ENCODE measurements at places on chromosomes 11 and 22. TPM values are rescaled to one million over a fixed set of nuclear protein-coding genes. Genes with fewer than 3 reads are reported as not detected.
A peak's percentile ranks its signal among the peaks of the same experiment; 100 is the strongest.

- DNase-seq = no peak
Observed at GRCh38 chr11:44988981-44989635, 38.4 kb upstream of the TP53I11 start.

The SMIM38 gene
- total RNA-seq = 0.11 TPM

The ACTN3 gene
- not detected for total RNA-seq

GRCh38 chr22:25485626-25486545, 78.6 kb upstream of the GRK3 start:
- DNase-seq = no peak

The NLRP14 gene
- not detected for total RNA-seq

DNA sequence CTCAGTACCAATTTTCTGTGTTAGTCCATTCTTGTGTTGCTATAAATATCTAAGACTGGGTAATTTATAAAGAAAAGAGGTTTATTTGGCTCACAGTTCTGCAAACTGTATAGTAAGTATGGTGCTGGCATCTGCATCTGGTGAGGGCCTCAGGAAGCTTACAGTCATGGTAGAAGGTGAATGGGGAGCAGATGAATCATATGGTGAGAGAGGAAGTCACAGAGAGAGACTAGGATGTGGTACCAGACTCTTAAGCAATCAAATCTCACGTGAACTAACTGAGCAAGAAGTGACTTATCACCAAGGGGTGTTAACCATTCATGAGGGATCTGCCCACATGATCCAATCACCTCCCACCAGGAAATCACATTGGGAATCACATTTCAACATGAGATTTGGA, 60.8 kb upstream of the ZBED5 start:
- DNase-seq = no peak

DNA sequence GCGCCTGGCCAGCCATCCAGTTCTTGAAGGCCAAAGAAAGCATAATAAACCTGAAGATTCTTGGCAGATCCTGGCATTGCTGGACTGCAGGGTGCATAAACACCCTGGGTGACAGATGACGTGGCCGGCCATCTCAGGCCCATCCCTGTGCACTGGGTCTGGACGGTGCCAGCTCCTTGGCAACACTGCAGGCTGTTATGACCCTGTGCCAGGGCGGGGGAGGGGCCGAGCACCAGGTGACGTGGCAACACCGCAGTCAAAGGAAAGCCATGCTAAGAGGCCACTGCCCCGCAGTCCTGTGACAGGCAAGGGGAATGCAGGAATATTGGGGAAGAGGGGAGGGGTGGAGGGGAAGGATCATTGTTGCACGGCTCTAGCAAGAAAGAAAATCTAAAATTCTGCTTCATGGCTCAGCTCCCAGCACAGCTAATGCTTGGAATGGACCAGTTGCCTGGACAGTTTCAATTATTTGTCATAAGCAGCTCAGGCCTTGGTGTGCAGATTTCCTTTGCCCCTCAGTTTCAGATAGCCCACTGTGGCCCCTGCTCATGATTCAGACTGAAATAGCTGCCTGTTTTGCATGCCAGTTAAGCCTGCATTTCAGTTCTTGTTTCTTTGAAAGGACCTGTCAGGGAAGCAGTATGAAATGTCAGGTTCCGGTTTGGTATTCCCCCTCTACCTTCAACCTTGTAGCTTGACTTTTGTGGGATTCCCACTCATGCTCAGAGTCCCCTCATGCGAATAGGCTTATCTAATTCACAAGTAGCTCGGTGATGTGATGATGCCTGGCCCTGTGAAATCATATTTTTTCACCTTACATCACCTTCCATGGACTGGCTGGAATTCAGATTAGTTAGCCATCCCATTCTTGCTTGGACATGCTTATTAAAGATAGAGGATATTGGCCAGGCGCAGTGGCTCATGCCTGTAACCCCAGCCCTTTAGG, 29.7 kb upstream of the DDX6 start:
- DNase-seq = peak; percentile 81

- no peak for DNase-seq
Observed at GRCh38 chr22:39928536-39929520, 27.9 kb downstream of the GRAP2 start.

All from Right ventricle myocardium inferior (tissue), 1 donor.